Activated CD4-positive, alpha-beta T cell treated with anti-CD3 and anti-CD28 coated beads, Interleukin-2, amount 10 ng/mL, durations not matched to agents 7 days and 5 days (primary cell): ENCODE measurements at places on chromosomes 2 and 18. TPM values are rescaled to one million over a fixed set of nuclear protein-coding genes. Genes with fewer than 3 reads are reported as not detected.

The STRN gene
- 39.4 TPM for total RNA-seq

DNA sequence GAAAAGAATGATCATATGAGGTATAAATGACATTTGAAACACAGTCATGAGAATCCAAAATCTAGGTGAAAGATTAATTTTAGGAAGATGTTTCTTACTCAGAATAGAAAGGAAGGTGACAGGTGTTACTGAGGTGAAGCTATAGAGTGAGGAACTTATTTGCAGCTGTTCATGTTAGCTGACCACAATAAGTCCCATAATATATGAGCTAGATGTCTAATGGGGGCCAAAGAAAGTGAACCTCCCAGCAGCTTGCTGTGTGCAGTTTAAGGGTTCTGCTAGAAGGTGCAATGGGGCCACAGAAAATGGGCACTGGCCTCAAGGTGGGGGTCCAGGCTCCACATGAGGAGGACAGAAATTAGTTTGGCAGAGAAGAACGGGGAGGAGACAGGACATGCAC, 1374.9 kb upstream of the CRIM1 start:
- no peak for DNase-seq

The CPLX4 gene
- not detected for total RNA-seq

The ARHGAP15 gene
- 197 TPM for total RNA-seq
